ENCODE measurements at places on chromosomes 3 and 15.

DNA sequence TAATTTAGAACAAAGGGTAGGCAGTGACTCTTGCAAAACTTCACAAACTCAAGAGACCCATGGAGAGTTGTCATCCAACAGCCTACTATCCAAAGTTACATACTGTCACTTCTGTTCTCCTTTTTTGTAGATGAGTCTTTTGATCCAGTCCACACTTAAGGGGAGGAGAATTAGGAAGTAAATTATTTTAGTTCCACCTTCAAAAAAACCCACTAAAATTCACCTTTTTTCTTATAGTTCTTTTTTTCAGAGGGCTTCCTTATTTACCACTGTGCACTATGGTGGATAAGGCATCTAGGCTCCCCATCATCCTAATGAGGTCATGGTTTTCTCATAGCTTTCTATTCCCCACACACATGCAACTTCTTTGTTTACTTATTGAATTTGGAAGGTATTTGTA, 8.6 kb upstream of the TCAIM start:
- no peak for DNase-seq

DNA sequence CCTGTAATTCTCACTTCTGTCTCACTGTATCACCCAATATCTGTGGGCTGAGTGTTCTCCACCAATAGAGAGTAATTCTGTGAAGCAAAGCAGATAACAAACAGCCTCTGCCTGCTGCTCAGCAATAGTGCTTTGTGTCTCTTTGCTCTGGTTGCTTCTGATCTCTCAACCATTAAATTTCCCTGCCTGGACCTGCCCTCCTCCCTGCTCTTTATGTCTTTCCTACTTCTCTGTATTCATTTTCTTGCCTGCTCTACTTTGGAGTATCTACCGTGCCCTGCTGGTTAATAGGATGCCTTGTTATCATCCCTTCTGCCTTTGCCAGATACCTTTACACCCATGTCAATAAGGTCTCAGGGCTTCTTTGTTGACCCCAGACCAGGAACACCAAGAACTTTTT, 102.9 kb upstream of the CGNL1 start:
- no peak for DNase-seq

GRCh38 chr15:57537072-57537471, 54.6 kb upstream of the MYZAP start:
- no peak for DNase-seq

DNA sequence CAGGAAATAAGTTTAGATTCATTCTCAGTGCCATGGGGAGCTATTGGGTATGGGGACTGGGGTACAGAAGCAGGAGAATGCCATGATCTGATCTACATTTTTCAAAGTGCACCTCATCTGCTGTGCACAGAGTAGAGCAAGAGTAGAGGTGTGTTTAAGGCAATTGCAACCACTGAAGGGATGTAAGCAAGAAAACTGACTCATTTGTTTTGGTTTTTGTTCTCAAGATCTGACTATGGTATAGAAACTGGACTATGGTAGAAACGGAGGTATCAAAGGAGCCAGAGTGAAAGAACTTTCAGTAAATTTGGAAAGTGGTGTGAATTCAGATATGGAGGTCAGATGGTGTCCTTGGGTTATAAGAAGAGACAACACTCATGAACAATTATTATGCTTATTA, 86.2 kb upstream of the CMSS1 start:
- DNase-seq = no peak

GRCh38 chr3:136920904-136921611, 36.7 kb upstream of the IL20RB start:
- no peak for DNase-seq

DNA sequence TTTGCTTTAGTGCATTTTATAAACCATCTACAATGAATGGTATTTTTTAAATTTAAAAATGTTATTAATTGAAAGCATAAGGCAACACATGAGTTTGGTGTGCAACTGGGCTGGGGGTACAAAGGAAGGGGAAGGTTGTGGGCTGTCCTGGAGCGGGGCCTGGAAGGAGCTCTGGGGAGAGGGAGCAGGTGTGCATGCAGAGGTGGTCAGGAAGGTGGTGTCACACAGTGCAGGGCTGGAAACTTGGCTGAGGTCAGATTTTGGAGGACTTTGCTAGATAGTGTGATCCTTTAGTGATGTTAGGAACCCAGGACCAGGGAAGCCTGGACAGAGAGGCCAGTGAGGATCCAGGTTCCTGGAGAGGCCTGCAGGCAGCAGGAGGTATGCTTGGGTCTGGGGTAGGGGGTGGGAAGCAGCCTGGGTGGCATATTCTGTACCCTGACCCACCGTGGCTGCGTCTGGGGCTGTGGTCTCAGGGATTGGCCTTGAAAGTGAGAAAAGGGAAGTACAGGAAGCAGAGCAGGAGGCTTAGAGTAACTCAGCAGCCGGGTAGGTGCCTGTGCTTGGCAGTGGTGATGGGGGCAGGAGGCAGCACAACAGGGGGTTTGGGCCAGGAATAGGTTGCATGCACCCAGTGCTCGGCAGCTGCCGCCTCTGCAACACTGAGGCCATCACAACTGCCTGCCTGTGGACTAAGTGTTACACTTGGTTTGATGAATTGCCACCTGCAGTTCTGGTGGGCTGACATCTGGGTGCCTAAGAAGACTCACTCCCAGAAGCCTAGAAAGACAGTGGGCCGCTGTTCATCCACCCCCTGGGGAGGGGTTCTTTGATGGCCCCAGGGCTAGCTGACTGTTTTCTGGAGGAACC, 33.0 kb downstream of the KY start:
- no peak for DNase-seq

GRCh38 chr15:75551091-75551490, 28.0 kb downstream of the PTPN9 start:
- no peak for DNase-seq

- no peak for DNase-seq
Observed at GRCh38 chr3:197737319-197737649, 580 bp upstream of the RUBCN start.

DNA sequence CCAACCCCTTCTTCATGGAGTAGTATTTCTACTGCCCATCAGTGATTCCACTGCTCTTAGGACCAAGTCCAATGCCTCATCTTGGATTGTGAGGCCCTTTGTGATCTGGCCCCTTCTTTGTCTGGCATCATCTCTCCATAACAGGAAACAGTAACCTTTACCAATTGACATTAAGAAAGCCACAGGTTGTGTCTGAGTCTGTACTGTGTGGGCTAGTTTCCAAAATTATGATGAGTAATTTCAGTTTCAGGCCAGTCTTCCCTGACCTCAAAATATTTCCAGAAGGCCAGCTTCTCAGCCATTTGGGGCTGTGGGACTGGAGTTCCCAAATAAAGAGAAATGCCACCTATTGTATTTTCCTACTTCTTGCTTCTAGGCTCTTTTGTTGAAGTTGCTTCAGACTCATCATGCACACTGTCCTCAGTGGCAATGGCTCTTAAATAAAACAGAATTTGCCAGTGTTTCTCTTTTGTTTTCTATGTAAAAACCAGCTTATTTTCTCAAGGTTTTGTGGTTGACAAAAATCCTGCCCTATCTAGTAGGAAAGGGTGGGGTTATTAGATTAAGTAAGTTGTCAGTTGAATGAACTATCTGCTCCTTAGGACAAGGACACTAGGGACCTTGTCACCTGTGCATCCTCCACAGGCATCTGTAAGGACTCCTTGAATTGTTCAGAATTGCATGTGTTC, 47.0 kb upstream of the ACKR4 start:
- DNase-seq = peak; percentile 29

- DNase-seq = peak; percentile 53
Observed at GRCh38 chr15:59372352-59373211, at the start of gene MYO1E. MYO1E (minus strand) TSS chr15:59372871; CDS start chr15:59372500, 371 bp downstream.
